ENCODE measurements at places on chromosomes 11 and 22. TPM values are rescaled to one million over a fixed set of nuclear protein-coding genes. Genes with fewer than 3 reads are reported as not detected.

The ATP6V1E1 gene
- 140 TPM for total RNA-seq

DNA sequence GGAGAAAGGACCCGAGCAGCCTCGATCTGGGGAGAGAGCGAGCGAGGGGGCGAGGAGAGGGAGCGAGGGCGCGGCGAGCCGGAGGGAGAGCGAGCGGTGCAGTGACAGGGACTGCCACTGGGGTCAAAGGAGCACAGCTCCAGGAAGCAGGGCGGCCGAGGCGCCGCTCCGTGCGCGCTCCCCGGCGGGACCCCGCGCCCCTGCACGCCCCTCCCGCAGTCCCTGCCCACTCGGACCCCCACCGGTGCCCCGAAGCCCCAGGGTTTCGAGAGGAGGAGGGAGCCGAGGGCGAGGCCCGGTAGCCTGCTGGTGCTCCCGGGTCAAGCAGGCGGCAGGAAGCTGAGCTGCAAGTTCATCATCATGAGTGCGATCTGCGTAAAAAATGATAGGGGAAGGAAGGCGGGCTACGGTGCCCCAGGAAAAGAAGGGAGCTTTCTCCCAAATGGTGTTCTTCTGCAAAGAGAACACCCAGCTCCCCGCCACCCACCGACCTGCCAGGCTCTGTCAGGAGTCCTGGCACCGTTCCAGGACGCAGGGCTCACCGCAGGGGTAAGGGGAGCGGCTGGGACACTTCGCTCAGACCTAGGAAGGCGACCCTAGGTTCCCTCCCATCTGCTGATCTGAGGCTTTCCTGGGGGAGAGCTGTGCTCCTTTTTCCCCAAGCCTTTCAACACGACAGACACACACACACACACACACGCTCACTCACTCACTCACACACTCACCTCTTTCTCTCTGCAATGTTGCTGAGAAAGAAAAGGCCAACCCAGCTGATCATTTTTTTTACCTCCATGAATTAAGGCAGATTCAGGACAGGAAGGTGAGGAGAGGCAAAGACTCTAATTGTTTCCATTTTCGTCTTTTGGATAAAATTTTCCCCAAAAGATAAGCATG is at the start of gene MPPED2:
Gene MPPED2, minus strand, starts transcription at position 103 of the 894 bp plus-strand sequence. CDS start 5,980 bp downstream, outside the sequence.
- no peak within 1 kb of the TSS for H3K27ac ChIP-seq
- DNase-seq = peak; percentile 29
- H3K4me3 ChIP-seq = peak within 1 kb of the TSS; percentile 42
- peaks cover 24% of the 10 kb centered on the region for H3K4me1 ChIP-seq
- no peaks in the 10 kb centered on the region for H3K36me3 ChIP-seq
- peaks cover 74% of the 10 kb centered on the region for H3K27me3 ChIP-seq

GRCh38 chr11:67500831-67501715 is 4.1 kb downstream of the PITPNM1 start:
- no peak for DNase-seq
- no peak overlapping the region for H3K27ac ChIP-seq
- peaks cover 20% of the 10 kb centered on the region for H3K27me3 ChIP-seq
- H3K4me1 ChIP-seq = peaks cover 15% of the 10 kb centered on the region
- no peaks in the 10 kb centered on the region for H3K36me3 ChIP-seq

- H3K27ac ChIP-seq = no peak overlapping the region
- no peak overlapping the region for H3K4me3 ChIP-seq
- no peaks in the 10 kb centered on the region for H3K27me3 ChIP-seq
- no peak for DNase-seq
Observed at GRCh38 chr11:64086258-64087123, 50.8 kb downstream of the FLRT1 start.

Data from left lung (tissue), 14 donors.